Activated gamma-delta T cell (primary cell): ENCODE measurements at places on chromosomes 3 and 15.

- DNase-seq = no peak
Observed at GRCh38 chr3:82581350-82581749, 819.9 kb upstream of the GBE1 start.

GRCh38 chr3:117045143-117045542 lies 335.6 kb downstream of the TUSC7 start:
- DNase-seq = no peak

- DNase-seq = no peak
Observed at GRCh38 chr3:18393906-18394305, 31.2 kb downstream of the SATB1 start.

GRCh38 chr15:76368122-76368621 lies 31.6 kb downstream of the ISL2 start:
- no peak for DNase-seq

GRCh38 chr15:74239051-74239705 lies 3.1 kb downstream of the CCDC33 start:
- DNase-seq = no peak

- DNase-seq = no peak
Observed at GRCh38 chr15:61798631-61799030, 261.6 kb downstream of the VPS13C start.

GRCh38 chr3:197354568-197355001 lies 56.2 kb upstream of the DLG1 start:
- DNase-seq = no peak

- DNase-seq = no peak
Observed at GRCh38 chr3:142366434-142366833, 81.4 kb downstream of the XRN1 start.

- no peak for DNase-seq
Observed at GRCh38 chr3:117820658-117821299, 1111.2 kb downstream of the TUSC7 start.

GRCh38 chr3:29324180-29324651 lies 43.3 kb downstream of the RBMS3 start:
- no peak for DNase-seq

GRCh38 chr3:17290894-17291293 lies 406.1 kb downstream of the PLCL2 start:
- no peak for DNase-seq

GRCh38 chr3:194255252-194256039 lies 95.7 kb downstream of the CPN2 start:
- DNase-seq = no peak

DNA sequence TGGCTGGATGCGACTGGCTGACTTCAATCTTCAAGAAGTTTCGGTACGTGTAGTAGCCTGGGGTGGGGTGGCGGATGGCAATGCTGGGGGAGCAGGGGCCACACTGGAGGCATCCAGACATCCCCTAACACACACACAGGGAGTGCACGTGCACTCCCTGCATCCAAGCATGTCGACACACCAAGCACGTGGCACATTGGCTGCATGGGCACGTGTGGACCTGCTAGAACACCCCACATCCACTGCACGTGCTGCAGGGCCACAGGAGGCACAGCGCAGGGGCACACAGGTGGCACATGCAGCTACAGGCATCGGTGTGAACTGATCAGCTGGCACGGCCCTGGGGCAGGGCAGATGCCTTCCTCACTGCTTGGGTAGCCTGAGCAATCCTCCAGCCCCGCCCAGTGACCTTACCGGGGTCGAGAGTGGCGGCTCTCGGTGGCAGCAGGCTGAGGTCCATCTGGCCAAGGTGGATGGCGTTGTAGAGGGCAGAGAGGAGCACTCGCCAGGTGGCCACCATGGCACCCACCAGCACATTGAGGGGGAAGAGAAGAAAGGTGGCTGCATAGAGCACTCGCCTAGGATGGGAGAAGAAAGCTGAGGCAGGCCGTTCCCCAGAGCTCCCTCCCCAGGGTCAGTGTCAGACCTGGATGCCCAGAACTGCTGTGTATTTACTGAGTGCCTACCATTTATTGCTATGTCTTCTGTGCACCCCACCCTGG lies 7.5 kb downstream of the ISLR start:
- DNase-seq = no peak

GRCh38 chr3:191331388-191331787 lies 1.1 kb upstream of the UTS2B start:
- no peak for DNase-seq

GRCh38 chr3:188090620-188091309 lies 63.2 kb upstream of the LPP start:
- DNase-seq = no peak

GRCh38 chr15:76576523-76577279 lies 240.1 kb downstream of the ISL2 start:
- no peak for DNase-seq

DNA sequence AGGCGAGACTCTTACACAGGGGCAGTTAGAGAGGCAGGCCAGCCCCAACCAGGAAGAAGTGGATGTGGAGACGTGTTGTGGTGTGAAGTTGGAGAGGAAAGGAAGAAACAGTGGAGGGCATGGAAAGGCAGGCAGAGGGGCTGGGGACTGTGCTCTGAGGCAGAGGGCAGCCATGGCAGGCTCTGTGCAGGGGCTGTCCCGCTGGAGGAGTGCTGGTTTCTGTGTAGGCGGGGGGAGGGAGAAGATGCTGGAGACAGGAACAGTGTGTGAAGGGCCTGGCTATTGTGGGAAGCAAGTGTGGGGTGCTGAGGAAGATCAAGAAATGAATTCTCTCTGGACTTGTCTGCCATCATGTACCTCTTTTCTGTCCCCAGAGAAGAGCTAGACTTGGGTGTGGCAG lies 21.0 kb downstream of the SNAPC5 start:
- DNase-seq = no peak

DNA sequence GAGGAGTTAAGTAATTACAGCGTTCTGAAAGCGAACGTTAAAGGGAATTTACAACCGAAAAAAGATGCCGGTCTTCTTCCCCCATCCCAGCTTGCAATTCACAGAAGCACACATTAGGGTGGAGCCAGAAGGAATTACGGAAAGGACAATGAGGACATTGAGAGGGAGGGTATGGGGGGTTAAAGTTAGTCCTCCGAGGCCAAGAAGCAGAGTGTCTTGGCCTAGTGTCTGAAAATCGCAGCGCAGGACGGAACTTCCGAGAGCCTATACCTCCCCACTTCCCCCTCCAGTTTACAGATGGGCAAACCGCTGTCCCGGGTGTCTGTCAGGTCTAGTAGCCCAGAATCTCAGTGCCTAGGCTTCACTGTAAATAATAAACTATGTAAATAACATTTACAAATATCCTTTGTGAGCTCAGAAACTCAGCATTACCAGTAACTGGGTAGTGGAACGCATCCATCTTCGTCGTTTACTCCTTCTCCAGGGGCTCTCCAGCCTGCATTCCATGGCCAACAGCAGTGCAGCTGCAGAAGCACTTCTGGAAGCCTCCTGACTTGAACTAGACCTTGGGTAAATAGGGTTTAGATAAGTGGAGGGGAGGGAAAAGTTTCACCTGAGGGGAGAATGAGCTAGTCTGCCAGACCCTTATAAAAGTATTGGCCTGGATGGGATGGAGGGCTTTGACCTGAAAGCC lies 922 bp downstream of the ADPRH start:
- no peak for DNase-seq

DNA sequence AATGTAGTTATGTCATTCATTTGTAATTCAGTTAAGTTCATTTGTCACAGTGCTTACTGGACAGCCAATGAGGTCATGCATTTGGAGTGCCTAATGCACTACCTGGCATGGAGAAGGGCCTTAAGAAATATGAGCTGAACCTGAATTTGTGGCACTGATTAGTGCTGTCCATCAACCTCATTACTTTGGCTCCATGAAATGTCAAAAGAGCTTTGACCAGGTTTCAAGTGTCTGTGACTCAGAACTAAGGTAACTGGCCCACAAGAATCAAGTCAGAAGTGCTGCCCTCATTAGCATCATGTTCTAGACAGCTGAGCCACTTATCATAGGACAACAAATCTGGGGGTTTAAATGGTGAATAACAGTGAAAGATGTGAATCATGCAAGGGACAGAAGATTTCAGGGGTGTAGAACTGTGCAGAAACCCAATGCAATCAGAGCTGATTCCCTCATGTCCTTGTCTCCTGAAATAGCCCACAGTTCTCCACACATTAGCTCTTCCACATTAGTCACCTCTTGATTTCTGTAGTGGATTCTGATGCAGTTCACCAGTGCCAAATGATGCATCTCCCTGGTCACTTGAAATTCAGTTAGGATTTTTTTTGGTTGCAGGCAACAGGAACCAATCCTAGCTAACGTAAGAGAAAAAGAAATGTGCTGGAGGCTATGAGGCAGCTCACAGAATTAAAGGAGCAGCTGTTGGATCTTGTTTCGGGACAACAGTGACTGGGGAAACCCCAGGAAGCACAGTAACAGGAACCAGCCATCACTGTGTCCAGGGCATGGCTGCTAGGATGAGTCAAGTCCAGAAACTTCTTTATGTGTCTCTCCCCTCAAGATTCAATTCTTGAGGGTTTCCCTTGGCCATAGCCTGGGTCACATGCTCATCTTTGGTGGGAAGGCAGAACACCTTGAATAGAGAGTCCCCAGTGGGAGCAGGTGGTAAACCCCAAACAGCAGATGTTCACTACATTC lies 38.7 kb downstream of the CHST2 start:
- no peak for DNase-seq

- DNase-seq = no peak
Observed at GRCh38 chr3:127835993-127836882, 13.9 kb upstream of the MGLL start.

DNA sequence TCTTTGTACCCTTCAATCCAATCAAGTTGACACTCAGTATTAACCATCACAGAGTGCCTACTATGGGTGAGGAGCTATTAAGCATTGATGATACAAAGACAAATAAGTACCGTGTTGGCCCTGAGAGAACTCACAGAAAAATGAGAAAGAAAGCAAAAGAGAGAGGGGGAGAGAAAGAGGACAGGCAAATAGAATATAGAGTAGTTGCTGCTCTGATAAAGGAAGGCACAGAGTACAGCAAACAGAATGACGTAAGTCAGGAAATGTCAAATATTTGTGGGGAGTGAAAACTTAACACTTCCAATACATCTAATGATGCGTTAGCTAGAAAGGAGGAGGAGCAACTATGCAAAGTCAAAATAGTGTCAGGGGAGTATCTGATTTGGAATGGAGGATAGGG lies 320.6 kb upstream of the KCNH8 start:
- no peak for DNase-seq

DNA sequence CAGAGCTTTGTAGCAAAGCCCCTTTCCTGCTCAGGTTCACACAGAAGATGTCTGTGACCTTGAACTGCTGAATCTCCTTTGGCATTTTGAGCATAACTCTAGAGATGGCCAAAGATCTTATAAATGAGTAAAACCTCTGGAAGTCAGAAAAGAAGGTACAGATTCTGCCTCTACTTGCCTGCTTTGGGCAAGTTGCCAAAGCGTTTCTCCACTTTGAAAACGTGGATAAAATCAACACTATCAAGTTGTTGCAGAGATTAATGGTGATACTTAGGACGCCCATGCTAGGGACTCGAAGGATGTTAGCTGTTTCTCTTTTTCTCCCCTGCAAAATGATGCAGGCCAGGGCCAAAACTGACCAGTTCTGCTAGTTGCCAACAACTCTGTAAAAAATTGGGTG lies 68.0 kb upstream of the CMTM7 start:
- no peak for DNase-seq

GRCh38 chr3:119913021-119913420 lies 131.1 kb downstream of the NR1I2 start:
- no peak for DNase-seq

GRCh38 chr3:195810455-195810845 lies 1.3 kb downstream of the MUC4 start:
- no peak for DNase-seq

- no peak for DNase-seq
Observed at GRCh38 chr3:64593350-64593749, 94.5 kb downstream of the ADAMTS9 start.

- DNase-seq = no peak
Observed at GRCh38 chr3:105579439-105579838, 212.7 kb downstream of the ALCAM start.

DNA sequence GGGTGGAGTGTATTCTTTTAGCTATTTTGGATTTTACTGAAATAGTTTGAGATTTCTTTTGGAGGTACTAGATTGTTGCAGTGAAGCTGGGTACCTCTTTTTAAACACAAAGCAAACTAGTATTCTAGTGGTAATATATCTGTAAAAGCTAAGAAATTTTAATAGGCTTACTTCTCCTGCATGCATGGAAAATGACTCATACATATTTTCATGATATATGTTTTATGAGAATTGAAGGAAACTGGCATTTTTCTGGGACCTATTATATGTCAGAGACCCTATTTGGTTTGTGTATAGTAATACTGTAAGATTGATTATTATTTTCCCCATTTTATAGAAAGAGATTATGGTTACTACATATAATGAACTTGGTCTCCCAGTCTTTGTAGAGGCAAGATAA lies 851.0 kb downstream of the DIPK2A start:
- no peak for DNase-seq

DNA sequence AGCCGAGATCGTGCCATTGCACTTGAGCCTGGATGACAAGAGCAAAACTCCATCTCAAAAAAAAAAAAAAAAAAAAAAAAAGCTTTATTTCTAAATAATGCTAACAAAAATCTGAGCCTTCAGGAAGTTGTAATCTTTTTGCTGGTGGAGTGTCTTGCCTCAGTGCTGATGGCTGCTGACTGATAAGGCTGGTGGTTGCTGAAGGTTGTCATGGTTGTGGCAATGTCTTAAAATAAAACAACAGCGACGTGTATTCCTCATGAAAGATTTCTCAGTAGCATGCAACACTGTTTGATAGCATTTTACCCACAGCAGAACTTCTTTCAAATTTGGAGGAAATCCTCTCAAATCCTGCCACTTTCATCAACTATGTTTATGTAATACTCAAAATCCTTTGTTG lies 77.4 kb upstream of the PTPRG start:
- DNase-seq = no peak

DNA sequence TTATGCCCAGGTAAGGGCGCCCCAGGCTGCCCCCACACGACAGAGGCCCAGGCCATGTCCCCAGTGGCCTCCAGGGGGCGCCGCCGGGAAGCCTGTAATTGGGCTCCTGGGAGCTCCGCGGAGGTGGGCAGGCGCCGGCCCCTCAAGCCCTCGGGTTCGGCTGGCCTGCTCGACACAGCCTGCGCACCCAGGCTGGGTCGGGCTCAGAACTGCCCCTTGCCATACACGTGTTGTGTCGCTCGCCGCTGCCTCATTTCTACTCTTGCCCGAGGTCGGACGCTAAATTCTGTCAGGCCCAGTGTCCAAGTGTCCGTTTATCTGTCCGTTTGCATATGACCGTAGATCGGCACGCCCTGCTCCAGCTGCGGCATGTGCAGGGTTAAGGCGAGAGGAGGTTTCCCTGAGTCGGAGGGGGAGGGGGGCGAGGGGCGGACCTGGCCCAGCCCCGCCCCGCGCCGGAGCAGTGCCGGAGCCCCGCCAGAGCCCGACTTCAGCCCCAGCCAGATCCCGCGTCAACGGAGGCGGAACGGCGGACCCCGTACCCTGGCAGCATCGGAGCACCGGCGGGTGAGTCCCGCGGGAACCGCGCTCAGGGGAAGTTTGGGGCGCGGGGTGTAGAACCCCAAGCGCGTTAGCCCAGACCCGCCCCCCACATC lies at the start of gene KLHDC8B:
Gene KLHDC8B (plus strand): TSS at position 480 of the 656 bp plus-strand sequence. CDS start 1,172 bp downstream, outside the sequence.
- DNase-seq = peak; percentile 65

DNA sequence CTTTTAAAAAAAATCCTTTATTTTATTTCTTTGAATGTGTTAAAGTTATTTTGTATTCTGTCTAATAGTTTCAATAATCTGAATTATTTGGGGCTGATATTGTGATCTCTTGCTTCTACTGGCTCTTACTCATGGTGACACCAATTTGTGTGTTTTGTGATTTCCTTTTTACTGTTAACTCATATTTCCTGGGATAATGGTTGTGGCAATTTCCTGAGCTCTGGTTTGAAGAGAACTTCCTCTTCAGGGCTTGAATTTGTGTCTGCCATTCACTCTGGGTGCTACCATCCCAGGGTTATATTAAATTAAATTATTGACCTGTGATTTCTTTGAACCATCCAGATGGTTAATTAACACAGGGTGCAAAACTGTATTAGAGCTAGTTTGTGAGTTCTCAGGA lies 60.4 kb upstream of the RNF7 start:
- no peak for DNase-seq
